Stimulated activated CD4-positive, alpha-beta T cell treated with anti-CD3 and anti-CD28 coated beads, Interleukin-1b, Interleukin-23, amount 100 ng/mL, for 1 hour (primary cell): ENCODE measurements at places on chromosomes 12 and 14.

DNA sequence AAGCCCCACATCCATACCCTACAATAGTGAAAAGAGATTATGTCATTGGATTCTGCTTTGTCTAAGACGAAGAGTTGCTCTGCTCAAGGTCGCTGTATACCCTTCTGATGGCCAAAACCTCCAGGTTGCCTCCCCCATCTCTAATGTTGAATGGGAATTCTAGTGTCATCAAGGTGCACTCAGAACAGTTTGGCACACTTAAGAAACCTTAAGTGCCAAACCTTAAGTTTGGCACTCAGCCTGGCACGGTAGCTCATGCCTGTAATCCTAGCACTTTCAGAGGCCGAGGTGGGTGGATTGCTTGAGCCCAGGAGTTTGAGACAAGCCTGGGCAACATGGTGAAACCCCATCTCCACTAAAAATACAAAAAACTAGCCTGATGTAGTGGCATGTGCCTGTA lies 1245.6 kb upstream of the SEL1L start:
- DNase-seq = no peak

DNA sequence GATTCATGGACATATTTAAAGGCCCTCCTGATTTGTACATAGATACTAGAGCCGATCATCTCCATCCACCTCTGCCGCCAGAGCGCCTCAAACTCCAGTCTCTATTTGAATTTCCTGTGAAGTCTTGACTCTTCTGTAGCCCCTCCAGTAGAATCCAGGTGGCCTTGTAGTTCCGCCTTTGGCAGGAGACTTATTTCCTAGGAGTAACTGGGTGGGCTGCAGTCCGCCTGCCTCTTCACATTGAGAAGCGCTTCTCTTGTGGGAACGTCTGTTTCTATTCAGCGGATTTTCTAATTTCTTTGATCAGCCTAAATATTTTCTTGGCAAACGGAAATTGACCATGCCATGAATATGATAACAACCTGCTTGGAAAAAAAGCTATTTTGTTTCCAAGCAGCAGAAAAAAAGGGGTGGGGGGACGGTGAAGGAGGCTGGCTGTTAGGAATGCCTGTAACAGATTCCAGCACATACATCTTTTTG lies 9.0 kb upstream of the SIX1 start:
- DNase-seq = no peak

GRCh38 chr12:52280796-52281560 lies 6.5 kb downstream of the KRT86 start:
- DNase-seq = no peak

DNA sequence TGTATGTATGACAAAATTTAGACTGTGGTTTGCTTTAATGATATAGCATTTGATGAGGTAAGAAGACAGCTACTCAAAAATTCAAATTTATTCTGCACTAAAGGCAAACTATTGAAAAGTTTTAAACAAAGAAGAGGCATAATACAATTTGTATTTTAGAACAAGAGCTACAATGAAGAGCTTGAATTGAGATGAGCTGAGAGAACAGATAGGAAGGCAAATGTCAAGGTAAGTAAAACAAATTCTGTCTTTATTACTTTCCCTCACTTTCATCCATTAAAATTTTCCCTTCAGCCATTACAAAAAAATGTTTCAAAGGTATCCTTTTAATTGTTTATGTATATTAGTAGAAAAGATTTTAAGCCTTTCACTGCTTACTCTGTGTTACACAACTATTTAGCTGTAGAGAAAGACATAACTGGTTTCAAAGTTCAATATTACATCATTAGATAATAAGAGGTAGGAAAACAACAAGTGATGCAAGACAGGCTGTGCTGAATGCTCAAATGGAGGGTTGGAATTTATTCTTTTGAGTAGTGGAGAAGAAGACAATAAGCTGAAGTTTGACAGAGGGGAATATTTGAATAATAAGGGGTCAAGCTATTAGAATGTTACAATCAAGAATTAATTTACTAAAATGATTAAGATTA lies 1334.1 kb downstream of the FSCB start:
- DNase-seq = no peak

- DNase-seq = no peak
Observed at GRCh38 chr12:88580051-88580871, at the start of gene KITLG. KITLG (minus strand) TSS chr12:88580471; CDS start chr12:88580278, 193 bp downstream.

GRCh38 chr14:74628418-74628817 lies 16.4 kb upstream of the LTBP2 start:
- no peak for DNase-seq

- no peak for DNase-seq
Observed at GRCh38 chr12:24695657-24696329, 253.1 kb downstream of the BCAT1 start.

- DNase-seq = no peak
Observed at GRCh38 chr14:103862393-103862782, 15.0 kb upstream of the PPP1R13B start.

GRCh38 chr12:93679308-93679925 lies 2.2 kb downstream of the CRADD start:
- no peak for DNase-seq

DNA sequence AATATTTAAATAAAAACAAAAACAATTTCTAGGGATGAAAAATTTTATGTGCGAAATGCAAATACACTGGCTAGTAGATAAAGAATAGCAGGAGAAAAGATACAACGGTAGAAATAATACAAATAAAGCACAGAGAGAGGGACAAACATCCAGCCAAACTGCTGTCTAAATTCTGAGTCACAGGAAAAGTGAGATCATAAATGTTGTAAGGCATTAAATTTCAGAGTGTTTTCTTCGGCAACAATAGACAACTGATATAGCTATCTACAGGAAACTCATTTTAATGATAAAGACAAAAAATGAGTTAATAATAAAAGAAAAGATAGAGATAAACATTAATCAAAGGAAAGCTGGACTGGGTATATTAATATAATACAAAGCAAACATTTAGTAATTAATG lies 122.2 kb downstream of the NTS start:
- no peak for DNase-seq

GRCh38 chr12:52924764-52925716 lies 20.2 kb upstream of the KRT8 start:
- DNase-seq = no peak

DNA sequence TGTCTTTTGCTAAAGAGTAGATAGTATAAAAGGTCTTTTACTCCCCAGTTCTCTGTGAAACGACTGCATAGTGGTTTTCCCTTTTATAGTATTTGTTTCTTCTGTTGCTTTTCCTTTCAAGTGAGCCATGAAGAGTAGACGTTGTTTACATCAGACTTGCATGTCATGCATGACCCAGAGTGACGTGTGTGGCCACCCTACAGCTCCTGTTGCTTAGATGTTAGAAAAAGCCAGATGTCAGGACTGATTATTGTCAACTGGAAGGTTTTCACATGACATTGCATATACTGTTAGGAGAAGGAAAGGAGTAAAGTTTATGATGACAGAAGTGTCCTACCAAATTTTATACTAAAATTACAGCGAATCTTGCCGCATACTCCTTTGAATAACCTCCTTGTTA lies 1.3 kb upstream of the RD3L start:
- no peak for DNase-seq

- no peak for DNase-seq
Observed at GRCh38 chr12:89352242-89352491, 134 bp downstream of the DUSP6 start.

DNA sequence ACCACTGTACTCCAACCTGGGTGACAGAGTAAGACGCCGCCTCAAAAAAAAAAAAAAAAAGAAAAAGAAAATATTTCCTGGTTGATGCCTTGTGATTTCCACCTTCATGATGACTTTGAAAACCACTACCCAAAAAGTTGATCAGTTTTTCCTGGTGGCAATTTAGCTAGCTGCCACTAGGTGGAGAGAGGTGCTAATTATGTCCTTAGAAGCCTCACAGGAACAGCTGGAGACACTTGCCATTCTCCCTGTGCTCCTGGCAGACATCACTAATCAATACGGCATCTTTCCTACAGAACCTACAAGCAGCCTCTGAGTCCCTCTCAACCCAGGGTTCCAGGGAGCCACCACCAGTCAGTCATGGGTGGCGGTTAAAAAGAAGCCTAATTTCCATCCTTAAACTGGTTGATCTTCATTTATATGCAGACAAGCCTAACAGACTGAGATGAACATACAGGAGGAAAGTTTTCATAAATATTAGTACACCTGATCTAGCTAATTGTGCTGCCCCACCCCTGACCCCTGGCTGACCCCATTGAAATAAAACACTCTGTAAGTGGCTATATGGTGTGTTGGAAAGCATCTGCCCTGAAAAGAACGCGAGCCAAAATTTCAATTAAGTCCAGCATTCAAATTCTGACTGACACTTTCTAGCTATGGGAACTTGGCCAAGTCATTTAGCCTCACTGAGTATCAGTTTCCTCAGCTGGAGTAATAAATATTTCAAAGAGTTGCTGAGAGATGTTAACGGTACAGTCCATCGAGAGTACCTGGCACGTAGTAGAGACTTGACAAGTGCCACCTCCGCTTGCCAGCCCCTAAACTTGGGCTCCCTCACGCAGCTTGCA lies 6.2 kb upstream of the OAS1 start:
- no peak for DNase-seq

DNA sequence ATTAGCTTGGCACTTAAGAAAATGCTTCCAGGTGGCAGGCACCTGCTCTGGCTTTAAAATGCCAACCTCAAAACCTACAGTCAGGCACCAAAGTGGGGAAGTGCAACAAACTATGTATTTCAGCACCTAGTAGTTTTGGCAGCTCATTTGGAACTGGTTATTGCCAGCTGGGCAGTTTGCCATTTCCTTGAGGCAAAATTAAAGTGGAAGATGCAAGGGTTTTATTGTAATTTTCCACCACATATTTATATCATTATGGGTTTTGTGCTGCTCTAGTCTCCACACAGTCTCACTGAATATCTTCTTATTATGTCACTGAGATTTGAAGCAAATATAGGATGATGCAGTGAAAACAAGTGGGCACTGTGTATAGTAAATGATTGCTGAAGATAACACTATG lies 117.0 kb downstream of the PRKD1 start:
- no peak for DNase-seq

GRCh38 chr12:8064131-8064530 lies 2.0 kb downstream of the C3AR1 start:
- DNase-seq = no peak

- DNase-seq = no peak
Observed at GRCh38 chr14:49851813-49852212, 775 bp downstream of the NEMF start.

DNA sequence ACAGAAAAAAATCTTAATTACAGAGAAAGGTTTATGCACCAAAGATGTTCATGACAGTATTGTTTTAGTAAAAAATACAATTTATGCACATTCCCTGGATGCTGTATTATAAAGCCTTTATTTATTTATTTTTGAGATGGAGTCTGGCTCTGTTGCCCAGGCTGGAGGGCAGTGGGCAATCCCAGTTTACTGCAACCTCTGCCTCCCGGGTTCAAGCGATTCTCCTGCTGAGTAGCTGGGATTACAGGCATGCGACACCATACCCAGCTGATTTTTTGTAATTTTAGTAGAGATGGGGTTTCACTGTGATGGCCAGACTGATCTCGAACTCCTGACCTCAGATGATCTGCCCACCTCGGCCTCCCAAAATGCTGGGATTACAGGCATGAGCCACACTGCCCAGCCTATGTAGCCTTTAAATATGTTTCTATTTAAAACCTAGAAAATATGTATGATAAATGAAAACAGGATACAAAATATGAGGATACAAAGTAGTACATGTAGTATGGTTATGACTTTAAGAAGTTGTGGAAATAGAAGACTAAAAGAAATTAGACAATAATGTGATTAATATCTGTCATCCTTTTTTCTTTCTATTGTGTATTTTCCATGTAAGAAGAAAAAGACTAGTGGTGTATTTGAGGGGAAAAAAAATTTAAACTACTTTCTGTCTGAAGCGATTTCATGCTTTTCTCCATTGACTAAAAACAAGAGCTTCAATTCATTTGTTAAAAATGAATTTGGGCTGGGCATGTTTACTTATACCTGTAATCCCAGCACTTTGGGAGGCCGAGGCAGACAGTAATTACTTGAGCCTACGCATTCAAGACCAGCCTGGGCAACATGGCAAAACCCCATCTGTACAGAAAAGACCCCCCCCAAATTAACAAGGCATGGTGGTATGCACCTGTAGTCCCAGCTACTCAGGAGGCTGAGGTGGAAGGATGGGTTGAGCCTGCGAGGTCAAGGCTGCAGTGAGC lies 13.1 kb downstream of the ATF1 start:
- DNase-seq = no peak

- DNase-seq = no peak
Observed at GRCh38 chr12:116959198-116959460, 48.4 kb downstream of the FBXW8 start.

DNA sequence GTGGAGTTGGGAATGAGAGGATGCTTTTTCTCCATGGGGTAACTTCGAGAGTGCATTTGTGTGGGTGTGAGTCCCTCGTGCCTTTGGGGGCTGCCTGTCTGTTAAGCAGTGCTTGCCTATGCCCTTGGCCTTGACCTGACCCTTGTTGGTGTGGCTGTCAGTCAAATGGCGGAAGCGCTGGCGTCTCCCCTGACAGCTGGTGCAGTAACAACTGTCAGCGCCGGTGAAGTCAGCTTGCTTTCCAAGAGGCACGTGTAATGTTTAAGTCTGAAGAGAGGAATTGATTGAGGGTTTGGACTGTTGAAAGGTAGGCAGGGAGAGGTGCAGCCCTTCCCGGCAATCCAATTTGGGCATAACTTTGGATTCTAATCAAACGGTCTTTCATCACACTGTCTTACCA lies 211.3 kb downstream of the AACS start:
- DNase-seq = no peak

GRCh38 chr14:97166497-97166896 lies 369.3 kb downstream of the VRK1 start:
- DNase-seq = no peak

- DNase-seq = no peak
Observed at GRCh38 chr14:63833728-63834127, 19.1 kb upstream of the SYNE2 start.

DNA sequence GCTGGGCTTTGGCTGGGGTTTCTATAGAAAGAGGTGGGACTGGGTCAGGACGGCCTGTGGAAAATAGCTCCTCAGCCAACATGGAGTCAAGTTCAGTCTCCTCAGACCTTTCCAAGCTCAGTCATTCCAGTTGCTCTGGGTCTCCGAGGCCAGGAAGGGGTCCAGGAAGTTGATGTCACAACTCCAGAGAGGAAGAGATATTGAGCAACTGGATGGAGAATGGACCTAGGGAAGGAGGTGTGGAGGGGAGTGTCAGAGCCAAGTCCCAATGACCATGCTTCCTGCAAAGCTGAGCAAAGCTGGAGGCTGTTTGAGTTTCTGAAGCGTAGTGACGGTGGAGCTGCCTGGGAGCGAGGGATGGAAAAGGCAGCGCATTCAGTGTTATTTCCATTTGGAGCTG lies 86.1 kb downstream of the SLC24A4 start:
- no peak for DNase-seq
